ENCODE measurements at places on chromosomes 6 and 20.

DNA sequence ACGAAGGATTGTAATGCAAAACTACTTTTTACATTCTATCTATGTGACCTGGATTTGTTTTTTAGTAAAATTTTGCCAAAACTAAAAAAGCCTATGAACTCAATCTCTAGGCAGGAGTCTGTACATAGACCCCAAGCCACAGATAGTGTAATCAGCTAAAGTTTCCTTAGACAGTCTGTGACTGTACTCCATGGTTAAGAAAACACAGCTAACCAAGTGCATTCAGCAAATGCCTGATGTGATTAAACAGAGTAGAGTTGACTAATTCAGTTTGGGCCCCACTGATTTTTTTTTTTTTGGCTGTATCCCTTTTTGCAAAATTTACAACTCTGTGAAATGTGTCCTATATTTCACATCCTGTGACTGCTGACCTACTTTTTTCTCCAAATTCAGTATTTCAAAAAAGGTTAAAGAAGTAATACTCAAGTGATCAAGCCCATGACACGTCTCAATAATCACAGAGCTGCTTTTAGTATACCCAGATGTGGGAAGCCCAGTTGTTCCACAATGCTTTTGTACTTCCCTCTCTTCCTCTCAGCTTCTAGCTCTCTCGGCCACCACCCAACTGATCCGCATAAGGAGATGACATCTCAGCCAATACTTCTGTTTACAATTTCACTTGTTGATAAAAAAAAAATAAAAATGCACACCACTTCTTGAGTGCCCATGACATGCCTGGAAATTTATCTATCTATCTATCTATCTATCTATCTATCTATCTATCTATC, 108.8 kb upstream of the TBX18 start:
- DNase-seq, result no peak
- no peaks in the 10 kb centered on the region for H3K4me1 ChIP-seq
- H3K4me3 ChIP-seq, result no peak overlapping the region

GRCh38 chr6:40169878-40170277, 235.6 kb upstream of the MOCS1 start:
- DNase-seq, result no peak
- H3K4me3 ChIP-seq, result no peak overlapping the region
- no peaks in the 10 kb centered on the region for H3K4me1 ChIP-seq
- no peaks in the 10 kb centered on the region for H3K36me3 ChIP-seq
- H3K27ac ChIP-seq, result no peak overlapping the region
- H3K27me3 ChIP-seq, result no peaks in the 10 kb centered on the region

GRCh38 chr6:170279977-170280688, 10.7 kb downstream of the DLL1 start:
- peak; percentile 14 for DNase-seq
- H3K27me3 ChIP-seq, result no peaks in the 10 kb centered on the region
- H3K36me3 ChIP-seq, result no peaks in the 10 kb centered on the region
- H3K27ac ChIP-seq, result no peak overlapping the region
- peaks cover 9% of the 10 kb centered on the region for H3K4me1 ChIP-seq
- H3K4me3 ChIP-seq, result peak overlapping the region; percentile 46

DNA sequence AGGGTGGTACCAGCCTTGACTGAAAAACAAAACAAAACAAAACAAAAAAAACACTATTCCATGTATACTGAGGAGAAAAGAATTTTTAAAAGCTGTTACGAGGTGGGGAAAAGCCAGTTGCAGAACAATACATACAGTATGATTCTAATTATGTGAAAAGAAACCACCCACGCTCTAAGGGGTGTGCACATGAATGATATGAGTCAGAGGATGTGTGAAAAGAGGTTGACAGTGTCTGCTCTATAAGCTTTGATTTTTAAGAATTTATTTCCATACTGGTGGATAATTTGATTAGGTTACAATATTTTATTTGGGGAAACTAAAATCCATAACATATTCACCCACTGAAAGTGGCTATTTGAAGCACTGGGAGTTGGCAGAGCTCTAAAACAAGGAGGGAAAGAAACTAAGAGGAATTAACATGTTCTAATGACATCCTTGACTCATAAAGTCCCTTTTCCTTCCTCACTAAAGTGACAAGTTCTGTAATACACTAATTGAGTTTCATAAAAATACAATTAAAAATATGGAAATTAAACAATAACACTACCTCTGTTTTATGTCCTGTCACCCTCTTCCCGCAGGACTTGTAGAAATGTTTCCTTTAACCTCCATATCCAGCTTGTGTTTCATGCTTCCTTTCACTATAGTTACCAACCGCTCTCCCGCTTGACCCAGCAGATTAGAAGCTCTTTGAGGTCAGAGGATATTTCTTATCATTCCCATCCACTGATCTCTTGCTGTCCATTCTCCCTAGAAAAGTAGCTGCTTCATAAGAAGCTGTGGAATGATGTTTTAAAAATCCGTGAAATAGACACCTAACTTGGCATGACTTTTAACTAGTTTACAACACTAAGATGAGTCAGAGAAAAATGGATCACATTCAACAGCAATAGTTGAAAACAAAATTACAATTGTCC, 118.6 kb upstream of the CCDC28A start:
- no peak overlapping the region for H3K27ac ChIP-seq
- H3K27me3 ChIP-seq, result no peaks in the 10 kb centered on the region
- peaks cover 6% of the 10 kb centered on the region for H3K4me1 ChIP-seq
- peak; percentile 70 for DNase-seq
- H3K4me3 ChIP-seq, result no peak overlapping the region

DNA sequence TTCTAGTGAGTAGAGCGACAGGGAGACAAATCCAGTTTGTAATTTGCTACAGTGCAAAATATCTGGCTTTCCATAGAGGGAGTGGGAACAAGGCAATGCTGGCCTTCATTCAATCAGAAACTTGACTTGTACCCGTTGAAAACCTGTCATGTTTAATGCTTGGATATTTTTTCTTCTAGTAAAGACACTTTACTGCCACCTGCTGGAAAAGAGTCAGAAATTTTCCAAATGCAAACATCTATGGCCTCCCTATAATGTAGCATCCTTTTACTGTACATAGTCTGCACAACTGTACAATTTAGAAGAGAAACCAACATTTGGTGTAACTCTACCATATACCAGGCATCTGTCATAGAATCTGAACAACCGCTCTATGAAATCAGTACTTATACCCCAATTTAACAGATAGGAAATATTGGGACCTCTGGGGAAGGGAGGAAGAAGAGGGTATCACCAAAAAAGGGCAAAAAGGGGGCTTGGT, 16.7 kb upstream of the TBC1D20 start:
- H3K27ac ChIP-seq, result peak overlapping the region; percentile 4
- no peak overlapping the region for H3K4me3 ChIP-seq
- H3K36me3 ChIP-seq, result peaks cover 9% of the 10 kb centered on the region
- no peaks in the 10 kb centered on the region for H3K27me3 ChIP-seq

DNA sequence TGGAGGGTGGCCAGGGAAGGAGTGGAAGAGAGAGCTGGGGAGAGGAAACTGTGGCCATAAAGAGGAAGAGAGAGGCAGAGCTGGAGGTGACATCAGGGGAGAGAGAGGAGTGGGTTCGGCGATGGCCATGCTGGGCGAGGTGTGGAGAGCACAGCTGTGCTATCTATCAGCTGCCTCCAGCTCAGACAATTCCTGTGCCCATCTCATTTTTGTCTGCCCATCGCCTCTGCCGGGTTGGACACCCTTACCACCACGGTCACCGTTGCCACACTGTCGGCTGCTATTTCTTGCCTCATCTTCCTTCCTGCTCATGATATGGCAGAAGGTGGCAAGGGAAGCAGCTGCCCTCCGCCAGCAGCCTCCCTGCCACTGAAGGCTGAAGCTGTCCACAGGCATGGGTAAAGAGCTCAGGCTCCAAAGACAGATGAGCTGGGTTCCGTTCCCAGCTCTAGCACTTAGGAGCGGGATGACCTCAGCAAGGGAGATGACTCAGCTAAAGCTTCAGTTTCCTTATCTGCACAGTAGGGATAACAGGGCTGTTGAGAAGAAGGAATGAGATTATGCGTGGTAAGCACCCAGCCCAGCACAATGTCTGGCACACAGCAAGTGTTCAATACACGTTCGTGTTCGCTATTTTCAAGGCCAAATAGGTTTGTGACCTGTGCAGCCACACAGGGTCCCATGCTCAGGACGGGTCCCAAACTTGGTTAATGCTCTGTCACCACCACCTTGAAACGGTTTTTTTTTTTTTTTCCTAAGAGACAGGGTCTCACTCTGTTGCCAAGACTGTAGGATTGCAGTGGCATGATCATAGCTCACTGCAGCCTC, 21.9 kb upstream of the TAF8 start:
- H3K27ac ChIP-seq, result no peak overlapping the region
- H3K36me3 ChIP-seq, result no peaks in the 10 kb centered on the region
- no peak overlapping the region for H3K4me3 ChIP-seq
- no peaks in the 10 kb centered on the region for H3K27me3 ChIP-seq
- H3K4me1 ChIP-seq, result no peaks in the 10 kb centered on the region

GRCh38 chr6:73832313-73832712, 136.3 kb downstream of the CD109 start:
- DNase-seq, result no peak
- H3K27me3 ChIP-seq, result no peaks in the 10 kb centered on the region
- H3K27ac ChIP-seq, result no peak overlapping the region
- H3K36me3 ChIP-seq, result no peaks in the 10 kb centered on the region
- H3K4me1 ChIP-seq, result no peaks in the 10 kb centered on the region

- H3K4me1 ChIP-seq, result peaks cover 2% of the 10 kb centered on the region
- H3K27me3 ChIP-seq, result no peaks in the 10 kb centered on the region
- H3K36me3 ChIP-seq, result no peaks in the 10 kb centered on the region
- no peak overlapping the region for H3K4me3 ChIP-seq
These were observed 7.4 kb upstream of the PLCB1 start for GRCh38 chr20:8124639-8125038.

- H3K4me3 ChIP-seq, result no peak overlapping the region
- H3K27me3 ChIP-seq, result no peaks in the 10 kb centered on the region
- H3K36me3 ChIP-seq, result no peaks in the 10 kb centered on the region
- H3K27ac ChIP-seq, result no peak overlapping the region
- no peaks in the 10 kb centered on the region for H3K4me1 ChIP-seq
- no peak for DNase-seq
These were observed 240.7 kb upstream of the POU3F2 start for GRCh38 chr6:98593676-98594075.

DNA sequence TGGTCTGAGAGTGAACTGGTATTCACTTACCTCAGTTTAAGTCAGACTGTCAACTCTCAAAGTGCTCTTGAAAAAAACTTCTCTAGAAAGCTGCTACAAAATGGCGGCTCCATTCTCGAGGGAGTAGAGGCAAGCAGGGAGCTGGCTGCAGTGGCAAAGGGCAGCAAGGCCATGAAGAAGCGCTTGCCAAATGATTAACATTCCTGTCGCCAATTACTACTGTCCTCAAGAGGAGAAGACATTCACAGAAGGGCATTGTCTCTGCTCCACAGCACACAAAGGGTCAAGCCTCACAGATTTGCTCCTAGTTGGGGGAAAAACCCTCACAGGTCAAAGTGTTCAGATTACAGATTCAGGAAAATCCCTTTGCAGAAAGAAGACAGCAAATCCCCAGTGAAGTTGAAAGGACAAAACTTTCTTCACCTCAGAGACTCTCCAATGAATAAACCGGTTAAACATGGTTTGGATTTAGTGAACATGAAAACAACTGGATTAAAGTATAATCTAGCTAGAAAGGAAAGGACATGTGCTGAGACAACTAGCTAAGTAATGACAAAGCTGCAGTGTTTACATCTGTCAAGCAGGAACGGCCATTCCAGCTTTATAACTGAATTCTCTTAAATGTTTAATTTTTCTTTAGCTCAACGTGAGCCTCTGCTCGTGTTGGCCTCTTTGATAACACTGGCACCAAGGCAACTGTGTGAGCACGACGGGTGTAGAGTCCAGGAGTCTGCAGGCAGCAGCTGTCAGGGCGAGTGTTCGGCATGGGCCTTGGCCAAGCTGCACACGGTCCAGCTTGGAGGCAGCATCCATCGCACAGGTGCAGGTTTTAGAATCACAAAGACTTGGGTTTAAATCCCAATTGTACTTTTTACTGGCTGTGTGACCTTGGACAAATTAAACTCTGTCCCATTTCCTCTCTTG, 37.6 kb downstream of the NR2E1 start:
- no peaks in the 10 kb centered on the region for H3K4me1 ChIP-seq
- no peak for DNase-seq
- H3K4me3 ChIP-seq, result no peak overlapping the region
- H3K27me3 ChIP-seq, result no peaks in the 10 kb centered on the region
